ENCODE measurements at places on chromosomes 1 and 21.
A peak's percentile ranks its signal among the peaks of the same experiment; 100 is the strongest.

DNA sequence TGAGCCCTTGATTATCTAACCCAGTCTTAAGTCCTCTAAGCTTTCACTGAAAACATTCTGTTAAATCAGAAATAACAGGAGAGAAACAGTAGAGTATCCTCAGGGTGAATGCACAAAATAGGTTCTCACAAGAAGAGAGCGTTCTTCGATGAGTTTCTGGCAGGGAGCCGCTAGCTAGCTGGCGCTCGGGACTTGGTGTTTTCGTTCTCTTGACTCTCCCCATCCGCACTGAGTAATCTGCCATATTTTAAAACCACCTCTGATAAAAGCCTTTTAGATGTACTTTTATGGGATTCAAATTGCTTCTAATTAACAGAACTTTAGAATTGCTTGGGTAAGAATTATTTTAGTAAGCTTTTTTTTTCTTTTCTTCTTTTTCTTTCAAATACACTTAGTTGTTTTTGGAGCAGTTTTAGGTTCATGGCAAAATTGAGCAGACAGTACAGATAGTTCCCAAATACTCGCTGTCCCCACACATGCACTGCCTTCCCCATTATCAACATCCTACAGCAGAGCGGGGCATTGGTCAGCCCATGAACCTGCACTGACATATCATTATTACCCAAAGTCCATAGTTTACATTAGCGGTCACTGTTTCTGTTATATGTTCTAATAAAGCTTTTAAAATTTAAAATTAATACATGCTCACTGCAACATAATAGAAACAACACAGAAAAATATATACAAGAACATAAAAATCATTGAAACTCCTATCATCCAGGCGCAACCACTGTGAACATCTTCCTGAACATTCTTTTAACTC, 35.4 kb downstream of the PRDM2 start:
- ATAC-seq, result no peak

- ATAC-seq, result peak; percentile 68
Observed at GRCh38 chr1:243946946-243947345, 96.9 kb upstream of the AKT3 start.

GRCh38 chr21:42438316-42439205, 34.9 kb downstream of the UBASH3A start:
- no peak for ATAC-seq

- ATAC-seq, result no peak
Observed at GRCh38 chr1:178603926-178604325, 91.0 kb downstream of the TEX35 start.

DNA sequence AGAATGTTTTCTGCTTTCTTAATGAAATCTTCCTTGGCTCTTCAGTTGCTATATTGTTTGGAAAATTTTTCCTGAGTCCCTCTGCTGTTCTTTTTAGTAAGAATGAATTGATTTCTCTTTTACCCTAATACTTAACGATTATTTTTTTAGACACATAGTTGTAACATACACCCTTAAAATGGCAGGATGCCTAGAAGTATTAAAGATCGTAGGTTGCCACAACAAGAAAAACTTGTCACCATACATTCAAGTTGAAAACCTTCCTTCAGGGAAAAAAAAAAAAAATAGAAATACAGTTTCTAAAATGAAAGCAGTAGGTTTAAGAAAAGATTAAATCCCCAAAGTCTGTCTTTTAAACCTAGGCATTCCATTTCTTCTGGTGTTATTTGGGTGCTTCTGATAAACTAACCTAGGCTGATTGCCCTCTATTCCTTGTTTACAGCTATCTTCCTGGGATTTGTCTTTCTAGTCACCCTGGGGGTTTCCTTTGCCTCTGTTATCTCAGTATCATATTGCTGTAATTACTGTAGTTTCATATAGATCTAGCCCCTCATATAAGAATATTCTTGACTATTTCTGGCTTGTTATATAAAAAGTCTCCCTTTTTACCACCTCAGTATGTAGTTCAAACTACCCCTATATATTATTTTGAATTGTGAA, 16.8 kb downstream of the SUCO start:
- ATAC-seq, result no peak

- peak; percentile 62 for ATAC-seq
Observed at GRCh38 chr21:34037009-34037795, 36.2 kb upstream of the MRPS6 start.

DNA sequence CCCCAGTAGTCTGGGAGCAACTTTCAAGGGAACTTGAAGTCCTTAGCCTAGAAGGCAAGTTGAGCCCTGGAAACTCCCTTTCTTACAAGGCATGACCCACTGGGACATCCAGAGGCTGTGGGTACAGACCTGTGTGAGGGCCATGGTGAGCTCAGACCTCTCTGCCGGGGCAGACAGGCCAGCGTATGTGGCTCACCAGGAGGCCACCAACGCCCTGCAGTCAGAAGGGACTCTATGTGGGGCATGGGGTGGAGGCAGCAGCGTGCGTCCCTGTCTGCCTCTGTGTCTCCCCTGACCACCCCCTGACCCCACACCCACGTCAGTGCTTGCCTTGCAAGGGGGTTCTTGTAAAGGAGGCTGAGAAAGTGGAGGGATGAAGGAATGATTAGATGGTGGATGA, 10.8 kb downstream of the COQ8A start:
- no peak for ATAC-seq

GRCh38 chr1:234589064-234589800, 20.7 kb downstream of the IRF2BP2 start:
- ATAC-seq, result peak; percentile 16

- ATAC-seq, result peak; percentile 36
Observed at GRCh38 chr1:225460737-225461532, 33.1 kb upstream of the LBR start.

- no peak for ATAC-seq
Observed at GRCh38 chr21:46284077-46284644, 1.2 kb downstream of the MCM3AP start.

DNA sequence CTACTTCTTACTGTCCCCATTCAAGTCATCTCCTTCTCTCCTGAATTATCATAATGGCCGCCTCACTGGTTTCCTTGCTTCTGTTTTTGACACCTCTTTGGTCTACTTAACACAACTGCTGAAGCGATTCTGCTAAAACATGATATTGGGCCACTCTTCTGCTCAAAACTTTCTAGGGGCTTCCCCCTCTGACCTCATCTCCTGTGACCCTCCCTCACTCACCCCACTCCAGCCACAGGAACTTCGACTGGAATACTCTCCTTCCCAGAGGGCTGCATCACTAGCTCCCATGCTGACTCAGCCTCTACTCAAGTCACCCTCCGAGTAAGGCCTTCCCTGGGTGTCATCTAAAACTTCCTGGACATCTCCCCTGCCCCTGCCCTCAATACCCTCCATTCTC, 35.7 kb downstream of the NRIP1 start:
- ATAC-seq, result no peak

All from SK-N-SH treated with all-trans-retinoic acid at 6 μM for 48 hours (cell line).